ENCODE measurements at places on chromosomes 1 and 21.

GRCh38 chr1:84122780-84123382 is 21.2 kb upstream of the PRKACB start:
- DNase-seq: no peak

- DNase-seq: no peak
Observed at GRCh38 chr1:25900219-25900618, 6.0 kb downstream of the STMN1 start.

- no peak for DNase-seq
Observed at GRCh38 chr1:92201973-92202372, 15.7 kb upstream of the C1orf146 start.

GRCh38 chr21:25385341-25385740 is 221.9 kb downstream of the MRPL39 start:
- DNase-seq: no peak

DNA sequence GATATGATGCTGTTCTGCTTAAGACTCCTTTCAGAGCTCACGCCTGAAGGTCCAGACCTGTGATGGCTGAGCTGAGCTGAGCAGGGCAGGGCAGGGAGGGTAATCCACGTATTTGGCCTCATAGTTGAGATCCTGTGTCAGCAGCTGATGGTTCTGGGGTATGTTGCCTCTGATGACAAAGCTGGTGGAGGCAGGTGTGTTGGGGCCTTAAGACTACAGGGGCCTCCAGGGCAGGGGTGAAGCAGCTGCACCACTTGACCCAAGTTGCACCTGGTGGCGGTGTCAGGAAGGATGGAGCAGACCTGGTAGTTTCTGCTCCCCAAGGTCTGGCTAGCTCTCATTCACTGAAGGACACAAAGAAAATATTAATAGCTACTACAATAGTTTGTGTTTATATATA is 57.0 kb downstream of the FCRL5 start:
- no peak for DNase-seq

- no peak for DNase-seq
Observed at GRCh38 chr1:9551984-9552383, 12.7 kb downstream of the SLC25A33 start.

DNA sequence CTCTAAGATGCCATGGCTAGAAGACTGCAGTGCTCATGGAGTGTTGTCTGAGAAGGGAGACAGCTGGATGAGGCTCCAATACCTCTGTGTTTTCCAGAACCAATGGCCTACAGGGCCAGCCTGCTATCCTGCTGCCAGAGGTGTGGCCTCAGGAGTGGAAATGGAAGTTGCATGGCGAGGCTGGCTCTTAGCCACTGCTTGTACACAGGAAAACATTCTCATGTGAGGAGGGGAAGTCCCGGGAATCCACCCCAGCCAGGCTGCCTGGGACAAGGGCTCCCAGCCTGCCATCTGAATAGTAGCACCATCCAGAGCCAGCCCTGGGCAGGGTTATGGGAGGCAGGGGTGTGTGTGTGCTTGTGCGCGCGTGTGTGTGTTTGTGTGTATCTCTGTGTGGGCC is 56.5 kb downstream of the SDC3 start:
- DNase-seq: no peak

DNA sequence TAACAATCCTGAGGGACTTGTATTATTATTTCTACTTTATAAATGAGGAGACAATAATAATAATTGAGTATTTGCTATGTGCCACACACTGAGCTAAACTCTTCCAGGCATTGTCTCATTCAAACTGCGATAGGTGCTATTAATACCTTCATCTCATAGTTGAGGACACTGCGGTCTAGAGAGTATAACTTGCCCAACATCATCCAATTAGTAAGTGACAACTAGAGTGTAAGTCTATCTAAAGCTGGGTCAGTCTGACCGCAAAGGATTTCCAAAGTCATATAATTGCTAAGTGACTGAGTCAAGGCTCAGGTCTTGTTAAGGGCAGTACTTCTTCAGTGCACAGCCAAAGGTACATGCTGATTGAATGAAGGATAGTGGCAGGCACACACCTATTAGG is 9.7 kb downstream of the BCL9 start:
- no peak for DNase-seq

DNA sequence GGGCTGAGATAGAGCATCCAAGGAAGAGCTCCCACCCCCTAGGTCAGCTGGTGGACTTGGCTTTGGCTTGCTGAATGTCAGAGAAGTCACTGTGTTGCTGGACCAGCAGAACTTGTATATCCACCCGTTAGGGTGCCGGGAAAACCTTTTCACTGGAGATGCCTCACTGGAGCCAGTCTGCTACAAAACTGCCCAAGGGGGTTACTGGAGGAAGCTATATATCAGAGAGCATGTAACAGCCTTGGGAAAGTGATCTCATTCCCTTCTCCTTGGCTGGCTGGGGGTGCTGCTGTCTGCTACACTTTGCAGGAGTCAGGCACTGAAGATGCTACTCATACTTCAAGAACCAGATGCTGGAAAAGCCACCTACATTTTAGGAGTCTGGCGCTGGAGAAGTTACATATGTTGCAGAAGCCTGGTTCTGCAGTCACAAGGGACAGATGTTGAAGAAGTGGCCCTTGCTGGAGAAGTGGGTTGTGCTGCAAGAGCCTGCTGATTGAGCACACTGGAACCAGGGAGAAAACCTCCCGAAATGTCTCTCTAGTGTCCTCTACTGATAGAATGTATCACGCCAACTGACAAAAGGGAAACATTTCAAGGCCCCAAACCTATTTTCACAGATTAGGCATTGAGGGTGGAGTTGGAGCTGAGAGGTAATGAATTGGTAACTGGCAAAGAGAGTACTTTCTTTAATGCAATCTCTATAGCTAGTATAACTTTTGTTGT is 250.6 kb downstream of the SPATA17 start:
- DNase-seq: no peak

- no peak for DNase-seq
Observed at GRCh38 chr21:20647607-20648006, 350.6 kb upstream of the NCAM2 start.

- DNase-seq: no peak
Observed at GRCh38 chr1:65674522-65674921, 118.2 kb upstream of the PDE4B start.

DNA sequence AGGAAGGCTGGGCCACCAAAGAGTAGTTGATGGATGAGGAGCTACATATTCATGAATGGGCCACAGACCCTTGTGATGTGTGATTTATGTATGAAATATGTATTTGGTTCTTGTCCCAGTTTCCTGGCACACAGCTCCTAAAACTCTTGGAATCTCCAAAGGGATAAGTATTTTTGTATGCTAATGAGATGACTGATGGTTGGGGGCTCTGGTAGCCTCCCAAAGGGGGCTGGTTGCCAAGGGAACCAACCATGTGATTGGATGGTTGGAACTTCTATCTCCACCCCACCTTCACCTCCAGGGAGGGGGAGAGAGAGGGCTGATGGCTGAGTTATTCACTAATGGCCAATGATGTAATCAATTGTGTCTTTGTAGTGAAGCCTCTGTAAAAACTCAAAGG is 77.1 kb downstream of the ZNF281 start:
- no peak for DNase-seq

DNA sequence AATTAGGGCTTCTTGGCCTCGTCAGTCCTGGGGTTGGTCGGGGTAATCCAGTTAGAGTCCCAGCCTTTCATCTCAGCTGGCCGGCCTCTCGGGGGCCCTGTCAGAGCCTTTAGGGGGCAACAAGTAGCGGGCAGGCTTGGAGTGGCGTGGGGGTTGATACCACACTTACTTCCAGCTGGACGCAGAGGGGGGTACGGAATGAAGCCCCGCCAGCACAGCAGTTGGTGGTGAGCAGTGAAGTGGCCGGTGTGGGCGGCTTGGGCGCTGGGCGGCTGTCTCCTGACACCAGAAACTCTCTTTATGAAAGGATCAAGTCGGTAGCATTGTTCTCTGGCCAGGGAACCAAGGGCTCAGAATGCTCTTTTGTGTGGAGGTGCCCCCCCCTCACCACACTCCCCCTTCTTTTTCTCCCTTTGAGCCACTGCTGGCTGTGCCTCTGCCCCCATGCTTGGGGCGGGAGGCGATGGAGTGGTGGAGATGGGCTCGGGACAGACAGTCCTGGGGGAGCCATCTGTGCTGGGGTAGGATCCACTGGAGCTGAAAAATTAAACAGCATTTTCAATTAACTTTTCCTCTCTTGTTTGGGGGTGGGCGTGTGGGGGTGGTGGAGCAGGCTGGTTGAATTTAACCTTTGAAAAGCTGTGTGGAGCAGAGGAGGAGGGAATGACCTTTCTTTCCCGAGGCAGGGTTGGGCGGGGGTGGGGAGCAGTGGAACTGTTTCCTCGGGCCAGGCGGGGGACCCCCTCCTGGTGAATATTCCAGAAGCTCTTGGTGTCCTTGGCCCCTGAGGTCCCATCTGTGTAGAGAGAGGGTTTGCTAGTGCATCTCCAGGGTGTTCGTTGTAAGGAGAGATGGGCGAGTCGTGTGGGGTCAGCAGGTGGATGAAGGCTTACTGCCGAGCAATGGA is 102.7 kb downstream of the RNF220 start:
- DNase-seq: no peak

GRCh38 chr1:12552951-12553921 is 64.8 kb downstream of the DHRS3 start:
- no peak for DNase-seq

DNA sequence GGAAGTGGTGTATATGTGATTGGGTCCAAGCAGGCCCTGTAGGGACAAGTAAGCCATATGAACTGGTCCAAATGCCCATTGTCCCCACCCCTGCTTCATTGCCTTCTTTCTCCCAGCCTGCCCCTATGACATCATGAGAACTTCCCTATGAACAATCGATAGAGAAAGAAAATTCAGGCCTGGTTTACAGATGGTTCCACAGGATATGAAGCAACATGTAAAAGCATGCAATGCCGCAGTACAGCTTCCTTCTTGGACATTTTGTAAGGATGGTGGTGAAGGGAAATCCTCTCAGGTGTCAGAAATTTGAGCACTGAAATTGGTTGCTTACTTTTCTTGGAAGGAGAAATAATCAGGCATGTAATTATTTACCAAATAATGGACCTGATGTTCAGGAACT is 581.7 kb downstream of the MRPL39 start:
- DNase-seq: no peak

DNA sequence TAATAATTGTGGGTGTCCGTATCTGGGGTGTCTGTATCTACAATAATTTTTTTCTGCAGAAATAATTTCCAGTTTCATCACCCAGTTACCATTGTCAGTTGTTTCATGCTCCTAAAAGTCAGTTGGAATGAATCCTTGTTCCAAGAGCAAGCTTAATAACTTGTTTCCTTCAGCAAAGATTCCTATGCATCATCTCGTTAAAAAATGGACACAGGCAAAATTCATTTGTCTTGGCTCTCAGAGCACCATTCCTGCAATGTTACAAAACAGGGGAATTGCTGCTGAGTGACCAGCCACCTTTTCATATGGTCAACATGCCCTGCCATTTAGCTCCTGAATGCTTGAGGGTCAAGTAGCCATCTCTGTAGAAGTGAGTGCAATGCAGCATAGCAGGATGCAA is 393.4 kb downstream of the KCNT2 start:
- no peak for DNase-seq

DNA sequence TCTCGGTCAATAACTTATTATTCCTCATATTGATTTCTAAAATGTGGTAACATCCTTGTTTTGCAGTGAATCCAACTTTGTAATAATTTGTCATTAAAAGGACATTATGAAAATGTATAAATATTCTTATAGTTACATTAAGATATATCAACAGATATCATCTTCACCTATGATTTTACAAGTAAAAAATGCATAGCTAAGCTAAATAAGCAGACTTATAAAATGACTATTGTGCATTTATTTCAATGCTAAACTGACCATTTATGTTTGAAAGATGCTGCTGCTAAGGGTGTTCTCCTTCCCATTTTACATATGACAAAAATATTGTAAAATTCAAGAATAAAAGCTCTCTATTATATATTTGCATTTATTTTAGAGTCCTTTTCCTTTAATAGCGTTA is 7.8 kb downstream of the PROX1 start:
- DNase-seq: no peak

GRCh38 chr1:4658643-4659628 is 4.5 kb downstream of the AJAP1 start:
- no peak for DNase-seq

- DNase-seq: no peak
Observed at GRCh38 chr1:109281680-109282496, 1.1 kb downstream of the PSRC1 start.

DNA sequence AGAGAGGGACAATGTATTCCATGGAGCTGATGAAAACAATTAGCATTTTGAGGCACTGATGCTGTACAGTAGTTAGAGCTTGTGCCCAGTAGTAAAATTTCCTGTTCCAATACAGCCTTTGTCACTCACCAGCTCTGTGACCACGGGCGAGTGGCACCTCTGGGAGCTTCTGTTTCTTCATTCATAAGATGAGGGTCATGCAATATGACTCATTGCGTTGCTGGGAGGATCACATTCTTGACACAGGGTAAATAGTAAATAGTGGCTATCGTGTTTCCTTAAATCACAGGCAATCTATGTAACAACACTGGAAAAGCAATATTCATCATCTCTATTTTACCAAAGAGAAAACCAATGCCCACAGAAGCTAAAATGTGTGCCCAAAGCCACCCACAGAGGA is 4.5 kb upstream of the LRRC52 start:
- DNase-seq: no peak

- DNase-seq: no peak
Observed at GRCh38 chr1:199512037-199512710, 515.3 kb upstream of the NR5A2 start.

DNA sequence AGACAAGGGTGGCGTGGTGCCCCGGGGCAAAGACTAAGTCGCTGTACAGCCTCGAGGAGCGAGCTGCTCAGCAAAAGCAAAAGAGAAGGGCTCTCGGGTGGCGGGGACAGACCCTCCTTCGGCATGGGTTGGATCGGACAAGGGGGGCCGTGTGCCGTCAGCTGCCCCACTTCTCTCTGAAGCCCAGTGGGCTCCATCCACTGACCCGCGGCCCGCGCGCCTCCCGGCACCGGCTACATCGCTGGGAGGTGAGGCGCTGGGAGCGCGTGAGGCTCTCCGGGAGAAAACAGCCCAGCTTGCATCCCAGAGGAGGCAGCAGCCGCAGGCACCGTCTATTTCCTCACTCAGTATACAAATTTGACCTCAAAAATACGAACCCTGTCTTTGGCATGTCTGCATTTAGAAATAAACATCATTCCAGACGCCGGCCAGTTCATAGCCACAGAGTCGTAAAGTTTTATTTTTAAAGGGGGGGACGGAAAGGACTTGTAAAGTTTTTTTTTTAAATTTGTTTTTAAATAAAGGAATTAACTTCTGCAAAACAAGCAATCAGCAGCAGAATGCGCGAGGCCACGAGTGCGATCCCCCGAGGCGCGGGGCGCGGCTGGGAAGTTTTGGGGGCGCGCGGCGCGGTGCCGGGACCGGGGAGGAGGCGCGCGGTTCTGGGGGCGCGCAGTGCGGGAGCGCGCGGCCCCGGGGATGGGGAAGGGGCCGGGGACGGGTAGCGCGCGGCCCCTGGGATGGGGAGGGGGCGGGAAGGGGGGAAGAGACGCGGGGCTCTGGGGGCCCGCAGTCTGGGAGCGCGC is 689 bp upstream of the GPR137B start:
- DNase-seq: no peak
